ENCODE measurements at places on chromosomes 4 and X.

GRCh38 chr4:115883847-115884246 lies 770.4 kb upstream of the NDST4 start:
- DNase-seq = no peak

DNA sequence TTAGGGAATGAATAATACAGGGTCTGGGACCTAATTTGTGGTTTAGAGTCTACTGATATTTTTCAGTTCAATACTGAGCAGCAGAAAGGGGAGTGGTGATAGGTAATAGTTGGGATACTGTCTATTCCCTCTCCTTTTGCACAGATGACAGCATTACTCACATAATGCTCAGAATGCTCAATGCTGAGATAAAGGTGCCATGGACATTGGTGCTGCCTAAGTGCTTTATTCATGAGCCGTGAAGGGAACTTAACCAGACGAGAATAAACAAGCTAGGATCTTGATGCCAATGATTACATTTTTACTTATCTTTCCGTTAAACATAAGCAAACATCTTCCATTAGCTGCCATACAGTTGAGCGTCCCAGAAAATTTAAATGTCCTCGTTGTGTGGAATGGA lies 75.6 kb downstream of the STK32B start:
- DNase-seq = no peak

DNA sequence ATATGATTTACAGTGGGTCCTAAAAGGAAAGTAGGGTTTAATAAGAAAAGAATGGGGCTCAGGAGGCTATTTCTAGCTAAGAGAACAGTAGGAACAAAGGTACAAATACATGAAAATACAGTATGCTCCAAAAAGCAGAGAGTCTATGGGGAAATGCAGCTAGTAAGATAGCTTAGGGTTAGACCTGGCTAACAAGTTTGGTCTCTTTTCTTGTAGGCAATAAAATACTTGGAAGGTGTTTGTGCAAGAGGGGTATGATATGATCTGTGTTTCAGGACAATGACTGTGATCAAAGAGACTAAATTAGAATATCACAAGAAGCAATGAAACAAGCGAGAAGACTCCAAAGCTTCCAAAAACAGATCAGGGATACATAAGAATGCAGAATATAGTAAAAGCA lies 33.5 kb upstream of the SH3KBP1 start:
- DNase-seq = no peak

DNA sequence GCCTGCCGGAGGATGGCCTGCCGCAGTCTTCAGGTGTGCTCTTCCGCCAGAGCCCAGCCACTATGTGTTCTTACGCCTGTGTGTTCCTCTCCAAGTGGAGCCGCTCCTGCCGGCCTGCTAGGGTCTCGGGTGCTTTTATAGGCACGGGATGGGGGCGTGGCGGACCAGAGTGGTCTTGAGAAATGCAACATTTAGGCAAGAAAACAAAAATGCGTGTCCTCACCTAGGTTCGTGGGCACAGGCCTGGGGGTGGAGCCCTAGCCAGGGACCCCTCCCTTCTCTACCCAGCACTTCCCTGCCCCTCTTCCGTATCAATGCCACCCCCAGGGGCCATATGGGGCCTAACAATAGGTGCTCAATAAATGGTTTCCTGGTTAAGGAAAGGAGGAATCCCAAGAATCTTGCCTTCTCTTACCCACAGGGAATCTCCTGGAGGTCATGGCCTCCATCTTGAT lies 34.4 kb upstream of the LRBA start:
- DNase-seq = no peak

GRCh38 chrX:96989830-96990571 lies 106.3 kb downstream of the RPA4 start:
- DNase-seq = no peak

GRCh38 chr4:55613621-55614020 lies 21.6 kb upstream of the PDCL2 start:
- no peak for DNase-seq

DNA sequence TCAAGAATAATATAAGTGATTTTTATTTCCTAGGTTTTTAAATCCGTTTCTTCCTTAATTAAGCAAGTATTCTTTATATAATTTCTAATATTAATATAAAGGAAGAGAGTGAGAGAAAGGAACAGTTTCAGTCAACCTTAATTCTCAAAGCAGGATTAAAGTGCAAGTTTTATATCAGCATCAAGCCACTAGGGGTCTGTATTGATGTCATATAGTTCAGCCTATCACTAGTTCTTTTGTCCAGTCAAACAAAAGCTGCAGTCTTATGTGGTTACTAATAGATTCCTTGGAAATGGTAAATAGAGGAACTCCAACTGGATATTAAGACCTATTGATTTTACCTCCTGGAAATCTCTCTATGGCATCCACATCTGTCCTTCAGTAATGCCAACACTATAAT lies 82.0 kb downstream of the NAP1L3 start:
- DNase-seq = no peak

GRCh38 chr4:167717495-167717894 lies 374.8 kb upstream of the ANXA10 start:
- no peak for DNase-seq

DNA sequence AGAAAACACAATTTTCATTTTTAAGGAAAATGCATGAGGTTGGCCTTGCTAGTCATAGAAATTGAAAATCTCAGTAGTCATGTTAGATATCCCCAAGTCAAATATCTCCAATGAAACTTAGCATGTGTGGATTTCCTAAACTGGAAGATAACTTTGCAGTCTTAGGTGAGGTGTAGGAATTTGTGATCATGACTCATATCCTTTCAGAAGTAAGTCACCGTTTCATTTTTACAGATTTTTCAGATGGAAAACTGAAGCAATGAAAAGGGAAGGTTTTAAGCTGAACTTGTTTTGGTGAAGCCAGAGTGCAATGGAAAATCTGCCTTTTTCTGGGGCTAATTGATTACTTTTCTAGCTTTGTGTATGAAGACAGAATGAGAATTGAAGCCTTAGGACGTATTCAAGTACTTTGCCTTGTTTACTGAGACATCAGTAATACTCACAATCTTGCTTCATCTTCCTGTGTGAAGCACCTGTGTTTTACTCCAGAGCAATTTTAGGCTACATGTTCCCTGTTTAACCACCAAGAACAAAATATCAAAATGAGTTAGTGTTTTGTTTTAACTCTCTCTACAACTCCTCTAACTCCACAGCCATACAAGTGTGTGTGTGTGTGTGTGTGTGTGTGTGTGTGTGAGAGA lies 1662.8 kb upstream of the ADGRL3 start:
- DNase-seq = no peak

GRCh38 chr4:173513651-173514050 lies 16.4 kb downstream of the HAND2 start:
- no peak for DNase-seq

DNA sequence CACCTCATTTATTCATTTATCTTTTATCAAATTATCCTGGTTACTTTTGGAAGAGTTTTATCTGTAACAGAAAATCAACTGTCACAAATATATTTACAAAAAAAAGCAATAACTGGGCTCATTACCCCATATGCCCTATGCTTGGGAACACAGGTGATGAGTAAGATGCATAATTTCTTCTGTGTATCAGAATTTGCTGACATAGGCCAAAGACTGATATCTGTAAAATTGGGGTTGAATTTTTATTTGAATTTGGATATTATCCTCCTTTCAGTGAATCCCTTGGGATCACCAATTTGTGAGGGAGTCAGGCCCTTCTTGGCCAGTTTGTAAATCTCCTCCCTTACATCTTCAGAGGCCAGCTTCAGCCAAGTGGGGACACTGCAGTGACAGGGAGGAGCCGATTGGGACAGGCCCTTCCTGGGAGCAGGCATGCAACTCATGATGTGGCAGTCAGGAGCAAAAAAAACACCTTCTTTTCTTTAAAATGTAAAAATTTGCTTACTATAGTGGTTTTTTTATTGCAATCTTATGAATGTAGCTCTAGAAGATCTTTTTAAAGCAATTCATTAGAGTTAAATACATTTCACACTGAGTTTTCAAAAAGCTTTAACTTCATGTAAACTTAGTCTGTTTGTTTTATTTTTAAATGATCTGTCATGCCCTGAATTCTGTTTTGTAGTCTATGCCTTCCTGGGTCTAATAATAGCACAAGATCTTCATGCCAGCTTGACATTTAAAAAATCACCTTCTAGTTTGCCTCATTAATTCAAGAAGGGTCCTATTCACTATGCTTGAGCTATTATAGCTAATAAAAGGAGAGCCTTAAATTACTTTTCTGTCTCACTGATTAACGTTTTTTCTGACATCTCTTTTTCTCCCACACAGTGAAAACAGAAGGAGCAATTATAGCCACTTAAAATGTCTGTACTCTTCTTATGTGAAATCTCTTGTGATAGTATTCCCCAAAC lies 136.6 kb upstream of the SPRY1 start:
- DNase-seq = no peak

GRCh38 chrX:19956923-19957322 lies 33.9 kb downstream of the BCLAF3 start:
- no peak for DNase-seq

DNA sequence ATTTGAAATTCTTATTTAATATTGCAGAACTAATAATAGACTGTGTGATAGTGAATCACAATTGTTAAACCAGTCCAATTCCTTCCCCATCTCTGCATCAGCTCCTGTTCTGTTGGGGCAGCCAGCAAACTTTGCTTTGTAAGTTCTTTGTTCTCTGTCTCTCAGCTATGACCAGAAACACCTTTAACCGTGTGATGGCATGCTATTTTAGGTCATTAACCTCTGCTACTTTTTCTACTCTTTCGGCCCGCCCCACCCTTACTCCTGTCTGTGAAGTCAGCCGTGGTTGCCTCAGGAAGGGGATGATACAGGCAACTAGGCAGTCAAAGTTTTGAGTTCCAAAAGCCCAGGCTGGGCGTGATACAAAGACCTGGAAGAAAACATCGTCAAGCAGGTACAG lies 51.3 kb upstream of the EGFL6 start:
- no peak for DNase-seq

GRCh38 chr4:16692524-16692923 lies 205.9 kb downstream of the LDB2 start:
- no peak for DNase-seq

- DNase-seq = no peak
These were observed 102.6 kb downstream of the PDE5A start for GRCh38 chr4:119525771-119526712.

GRCh38 chr4:2273657-2274319 lies 11.9 kb upstream of the MXD4 start:
- DNase-seq = no peak

- no peak for DNase-seq
These were observed 8.2 kb downstream of the BMP2K start for GRCh38 chr4:78784236-78784865.

GRCh38 chr4:15202481-15202880 lies 200.2 kb downstream of the CPEB2 start:
- DNase-seq = no peak

- no peak for DNase-seq
These were observed 536.3 kb downstream of the IQCM start for GRCh38 chr4:149279331-149279730.

- DNase-seq = no peak
These were observed 6.5 kb downstream of the UGT2B17 start for GRCh38 chr4:68569466-68570121.

DNA sequence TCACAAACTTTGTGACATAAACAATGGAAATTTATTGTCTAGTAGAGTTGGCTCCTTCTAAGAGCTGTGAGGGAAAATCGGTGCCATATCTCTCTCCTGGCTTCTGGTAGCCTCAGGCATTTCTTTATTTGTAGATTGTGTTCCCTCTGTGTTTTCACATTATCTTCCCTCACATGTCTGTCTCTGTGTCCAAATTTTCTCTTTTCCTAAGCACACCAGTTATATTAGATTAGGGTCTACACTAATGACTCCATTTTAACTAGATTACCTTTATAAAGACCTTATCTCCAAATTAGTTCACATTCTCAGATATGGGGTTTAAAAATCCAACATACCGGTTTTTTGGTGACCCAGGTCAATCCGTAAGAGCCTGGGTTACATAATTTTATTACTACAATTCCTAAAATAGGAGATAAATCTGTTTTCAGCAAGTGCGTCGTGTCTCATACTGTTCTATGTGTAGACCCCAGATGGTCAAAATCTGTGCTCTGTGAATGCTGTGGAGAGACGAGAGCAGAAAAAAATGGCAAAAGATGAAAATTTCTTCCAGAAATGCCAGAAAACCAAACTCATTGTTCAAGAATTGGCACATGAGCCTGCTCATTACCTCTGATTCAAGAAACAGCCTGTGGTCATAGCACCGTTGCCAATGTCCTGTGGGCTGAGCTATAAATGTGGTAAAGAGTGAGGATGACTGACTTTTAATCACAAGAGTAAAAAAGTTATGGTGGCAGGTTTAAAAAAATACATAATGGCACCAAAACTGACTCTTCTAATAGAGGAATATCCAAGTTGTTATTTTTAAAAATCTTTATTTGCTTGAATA lies 574.7 kb downstream of the PCDH7 start:
- no peak for DNase-seq

DNA sequence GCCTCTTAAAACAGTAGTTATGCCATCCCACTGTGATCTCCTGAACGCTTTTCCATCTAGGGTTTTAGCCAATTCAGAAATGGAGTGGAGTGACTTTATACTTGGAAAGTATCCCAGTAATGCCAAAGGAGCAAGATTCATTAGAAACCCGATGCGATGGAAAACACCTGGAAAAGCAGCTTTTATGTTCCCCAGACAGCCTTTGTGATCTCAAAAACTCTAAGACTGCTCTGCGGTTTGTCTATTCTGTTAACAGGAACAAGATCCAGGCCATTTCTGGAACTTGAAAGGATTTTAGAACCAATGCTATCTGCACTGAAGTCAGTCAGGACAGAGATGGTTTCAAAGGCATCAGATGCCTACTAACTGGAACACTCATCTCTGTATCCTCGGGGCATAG lies 145.1 kb downstream of the APBB2 start:
- no peak for DNase-seq

- DNase-seq = no peak
These were observed 58.9 kb upstream of the RBM47 start for GRCh38 chr4:40688446-40689095.

DNA sequence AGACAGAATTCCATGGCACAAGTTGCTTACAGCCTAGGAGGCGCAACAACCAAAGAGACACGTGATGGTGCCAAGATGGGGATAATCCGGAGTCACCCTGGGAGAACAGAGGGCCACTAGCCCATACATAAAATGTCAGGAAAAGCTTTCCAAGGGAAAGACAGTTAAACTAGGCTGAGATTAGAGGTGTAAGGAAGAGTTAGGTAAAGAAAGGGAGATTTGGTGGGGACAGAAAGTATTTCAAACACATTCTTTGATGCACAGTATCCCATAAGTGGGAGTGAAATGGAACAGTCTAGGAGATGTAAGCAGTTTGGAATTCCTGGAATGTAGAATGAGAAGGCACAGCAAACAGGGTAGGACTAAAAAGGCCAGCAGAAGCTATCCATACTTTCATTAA lies 860.9 kb upstream of the LCORL start:
- DNase-seq = no peak

- no peak for DNase-seq
These were observed 115.4 kb downstream of the PARM1 start for GRCh38 chr4:75048208-75048879.

DNA sequence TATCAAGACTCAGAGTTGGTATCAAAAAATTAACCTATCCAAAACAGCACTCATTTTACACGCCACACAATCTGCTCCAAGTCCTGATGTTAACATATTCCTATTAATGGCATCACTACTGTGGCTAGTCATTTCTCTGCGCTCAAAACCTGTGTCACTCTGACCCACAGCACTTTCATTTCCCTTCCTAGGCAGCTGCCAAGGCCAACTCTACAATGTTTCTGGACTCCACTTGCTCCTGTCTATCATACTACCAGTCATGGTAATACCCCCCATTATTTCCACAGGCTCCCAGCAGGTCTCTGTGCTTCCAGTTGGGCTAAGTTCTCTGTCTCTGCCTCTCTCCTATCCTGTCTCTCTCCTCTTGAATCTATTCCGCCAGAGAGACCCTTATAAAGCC lies 323.6 kb downstream of the NR3C2 start:
- no peak for DNase-seq

GRCh38 chrX:129239371-129239770 lies 283.9 kb downstream of the SMARCA1 start:
- no peak for DNase-seq
